Naive B cell (primary cell): ENCODE measurements at places on chromosomes 2 and 18.

GRCh38 chr2:237615631-237616249 is 11.6 kb upstream of the LRRFIP1 start:
- no peak for DNase-seq

GRCh38 chr2:19369341-19369955 is 11.0 kb upstream of the OSR1 start:
- DNase-seq = no peak

- no peak for DNase-seq
Measured at GRCh38 chr2:178225006-178225805, 30.9 kb downstream of the OSBPL6 start.

- no peak for DNase-seq
Measured at GRCh38 chr18:52948868-52949444, 609.0 kb downstream of the DCC start.

DNA sequence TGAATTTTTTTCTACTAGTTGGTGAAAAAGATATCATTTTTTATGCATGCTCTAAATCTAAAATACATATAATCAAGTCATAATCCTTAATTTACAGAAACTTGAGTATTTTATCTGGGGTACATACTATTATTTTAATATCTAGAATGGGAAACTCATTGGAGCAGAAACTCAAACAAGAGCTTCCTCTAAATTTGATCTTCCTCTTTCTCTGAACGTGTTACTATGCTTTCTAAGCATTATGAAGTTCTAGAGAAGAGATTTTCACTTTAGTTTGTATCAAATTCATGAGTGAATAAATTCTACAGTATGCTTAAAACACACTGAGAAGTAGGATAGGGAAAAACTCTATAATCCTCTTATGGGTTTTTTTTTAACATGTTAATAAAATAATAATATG is 20.6 kb upstream of the SLC38A11 start:
- DNase-seq = peak; percentile 42

- no peak for DNase-seq
Measured at GRCh38 chr2:108938077-108938710, 50.8 kb downstream of the EDAR start.

GRCh38 chr2:26536371-26537068 is 58.6 kb upstream of the OTOF start:
- DNase-seq = no peak

GRCh38 chr2:69143748-69144360 is 130.9 kb downstream of the ANTXR1 start:
- no peak for DNase-seq

DNA sequence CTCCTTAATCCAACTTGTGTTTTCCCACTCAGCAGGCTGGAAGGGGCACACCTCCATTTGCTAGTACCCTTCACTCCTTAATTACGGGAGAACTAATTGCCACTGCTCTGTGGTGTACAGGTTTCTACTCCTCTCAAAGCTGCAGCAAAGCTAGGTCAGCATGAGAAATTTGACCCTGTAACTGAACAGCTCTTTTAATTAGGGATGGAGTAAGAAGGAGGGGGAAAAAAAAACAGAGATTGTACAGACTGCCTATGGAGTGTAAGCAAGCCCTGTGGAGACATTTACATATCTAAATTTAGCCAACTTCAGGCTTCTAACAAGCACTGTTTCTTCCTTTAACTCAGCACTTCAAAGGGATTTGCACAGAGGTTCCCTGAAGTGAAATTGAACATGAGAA is 629.7 kb upstream of the SETBP1 start:
- DNase-seq = no peak

- no peak for DNase-seq
Measured at GRCh38 chr2:157261199-157261782, 3.8 kb downstream of the GALNT5 start.

GRCh38 chr18:56115071-56116015 is 523.0 kb downstream of the TXNL1 start:
- peak; percentile 25 for DNase-seq
